ENCODE measurements at places on chromosomes 6 and 20.

DNA sequence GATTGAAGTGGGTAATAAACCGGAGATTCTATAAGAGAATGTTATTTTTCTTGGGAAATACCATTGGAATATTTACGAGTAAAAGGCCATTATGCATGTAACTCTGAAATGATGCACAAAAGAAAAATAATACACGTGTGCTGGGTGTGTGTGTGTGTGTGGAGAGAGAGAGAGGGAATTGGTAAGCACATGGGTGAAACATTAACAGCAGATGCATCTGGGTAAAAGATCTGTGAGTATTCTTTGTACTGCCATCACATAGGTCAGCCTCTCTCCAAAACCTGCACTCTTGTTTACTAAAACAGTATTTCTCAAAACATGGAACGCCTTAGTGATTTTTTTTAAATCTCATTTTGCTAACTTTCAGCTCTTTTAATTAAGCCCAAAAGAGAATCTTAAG lies 28.9 kb downstream of the EYA2 start:
- no peak for DNase-seq

- DNase-seq: no peak
These were observed 392.2 kb upstream of the MARCKS start for GRCh38 chr6:113464960-113465359.

- no peak for DNase-seq
These were observed 152.3 kb upstream of the BEND6 start for GRCh38 chr6:56802584-56802983.

DNA sequence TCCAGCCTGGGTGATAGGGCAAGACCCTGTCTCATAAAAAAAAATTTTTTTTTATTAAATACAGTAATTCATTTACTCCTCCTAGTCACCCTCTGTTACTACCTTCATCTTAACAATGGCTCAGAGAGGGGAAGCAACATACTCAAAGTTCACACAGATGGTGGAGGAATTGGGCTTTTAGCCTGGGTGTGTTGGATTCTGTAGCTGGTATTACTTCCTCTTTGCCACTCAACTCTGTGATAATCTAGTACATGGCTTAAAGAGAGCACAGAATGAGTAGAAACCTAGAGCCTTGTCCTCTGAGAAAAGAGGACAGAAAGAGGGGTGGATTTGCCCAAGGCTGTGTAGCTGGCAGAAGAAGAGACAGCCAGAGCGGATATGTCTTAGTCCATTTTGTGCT lies 96.6 kb downstream of the DLGAP4 start:
- no peak for DNase-seq

- no peak for DNase-seq
These were observed 26.4 kb downstream of the LYRM2 start for GRCh38 chr6:89612121-89612520.

GRCh38 chr20:1298166-1298565 lies 30.8 kb downstream of the SDCBP2 start:
- no peak for DNase-seq

GRCh38 chr20:17431621-17432364 lies 99.4 kb downstream of the BFSP1 start:
- no peak for DNase-seq

DNA sequence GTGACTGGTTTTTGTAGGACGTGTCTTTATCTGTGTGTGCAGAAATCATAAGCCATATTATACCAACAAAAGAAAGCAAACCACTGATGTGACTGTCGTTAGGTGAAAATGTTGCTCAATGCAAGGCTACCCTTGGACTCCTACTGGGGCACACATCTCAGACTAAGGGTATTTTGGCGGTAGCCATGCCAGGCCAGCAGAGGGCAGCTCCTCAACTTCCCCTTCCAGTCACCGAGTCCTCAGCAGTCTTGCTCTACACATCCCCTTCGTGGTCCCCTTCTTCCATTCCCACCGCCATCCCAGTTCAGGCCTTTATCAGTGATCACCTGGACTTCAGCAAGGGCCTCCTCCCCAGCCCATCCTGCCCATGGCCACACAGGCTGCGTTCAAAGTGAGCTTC lies 113.7 kb upstream of the GGTLC1 start:
- DNase-seq: no peak

DNA sequence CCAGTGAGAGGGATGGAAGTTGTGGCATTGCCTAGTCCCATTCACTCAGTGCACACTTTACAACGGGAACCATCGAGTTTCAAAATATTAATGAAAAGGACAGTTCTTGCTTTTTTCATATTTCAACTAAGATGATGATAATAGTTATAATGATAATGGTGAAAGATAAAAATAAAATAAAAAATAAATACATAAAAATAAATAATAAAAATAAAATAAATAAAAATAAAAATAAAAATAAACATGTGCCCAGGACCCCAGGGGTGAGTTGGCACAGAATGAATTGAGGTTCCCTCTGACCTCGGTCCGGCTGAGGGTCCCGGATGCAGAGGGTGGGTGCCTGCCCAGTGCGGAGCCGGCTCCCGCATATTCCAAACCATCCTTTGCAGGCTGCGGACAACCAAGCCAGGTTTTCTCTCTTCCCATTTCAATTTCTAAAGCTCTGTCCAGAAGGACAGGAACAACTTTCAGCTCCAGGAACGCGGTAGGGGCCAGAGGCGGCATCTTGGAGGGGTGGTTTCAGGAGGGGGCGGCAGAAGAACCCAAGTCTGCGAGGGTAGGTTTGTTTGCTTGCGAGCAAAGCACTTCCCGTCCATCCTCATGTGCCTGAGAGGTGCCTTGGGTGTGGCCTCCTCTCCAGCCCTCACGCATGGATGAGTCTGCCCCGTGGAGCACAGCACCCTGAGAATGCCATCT lies 236.8 kb downstream of the DLL1 start:
- no peak for DNase-seq

- DNase-seq: no peak
These were observed 43.4 kb upstream of the TRAM2 start for GRCh38 chr6:52620055-52620905.

GRCh38 chr6:166045173-166045859 lies 122.3 kb downstream of the TBXT start:
- DNase-seq: no peak

DNA sequence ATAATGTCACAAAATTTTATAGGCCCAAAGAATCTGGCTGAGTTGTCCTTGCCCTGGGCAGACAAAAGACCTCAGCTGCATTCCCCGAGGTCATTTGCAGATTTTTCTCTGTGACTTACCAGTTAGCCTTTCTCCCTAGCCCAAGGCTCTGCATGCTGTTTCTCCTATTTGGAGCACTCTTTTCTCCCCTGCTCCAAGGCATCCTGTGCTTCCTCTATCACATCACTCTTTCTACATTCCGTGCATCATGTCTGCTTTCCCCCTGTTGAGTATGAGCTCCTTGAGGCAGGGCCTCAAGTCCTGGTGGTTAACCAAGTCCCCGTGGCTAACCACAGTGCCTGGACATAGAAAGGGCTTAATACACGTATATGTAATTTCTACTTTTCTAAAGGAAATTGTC lies 593 bp upstream of the GSTA3 start:
- peak; percentile 94 for DNase-seq

DNA sequence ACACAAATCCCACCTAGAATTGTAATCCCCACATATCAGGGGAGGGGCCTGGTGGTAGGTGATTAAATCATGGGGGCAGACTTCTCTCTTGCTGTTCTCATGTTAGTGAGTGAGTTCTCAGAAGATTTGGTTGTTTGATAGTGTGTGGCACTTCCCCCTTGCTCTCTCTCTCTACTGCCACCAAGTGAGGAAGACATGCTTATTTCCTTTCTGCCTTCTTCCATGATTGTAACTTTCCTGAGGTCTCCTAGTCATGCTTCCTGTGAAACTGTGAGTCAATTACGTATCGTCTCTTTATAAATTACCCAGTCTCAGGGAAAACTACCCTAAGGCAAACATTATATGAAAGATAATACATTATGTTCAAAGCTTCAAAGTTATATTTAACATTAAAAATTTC lies 1297.5 kb upstream of the CITED2 start:
- no peak for DNase-seq

DNA sequence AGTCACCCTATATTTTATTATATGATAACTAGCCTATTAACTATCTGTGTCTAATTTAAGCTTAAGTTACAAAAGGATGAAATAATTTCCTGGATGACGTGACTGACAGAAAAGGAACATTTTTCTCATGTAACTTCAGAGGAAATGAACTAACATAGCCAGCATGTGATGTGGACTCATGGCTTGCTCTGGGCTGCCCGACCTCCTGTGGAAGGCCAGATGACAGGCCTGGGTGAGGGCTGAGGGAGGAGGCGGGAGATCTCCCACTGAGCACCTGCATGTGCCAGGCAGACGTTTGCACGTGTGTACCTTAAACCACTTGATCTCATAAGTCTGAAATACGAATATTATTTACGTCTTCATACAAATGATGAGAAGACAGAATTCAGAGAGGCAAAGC lies 321.1 kb downstream of the SYNE1 start:
- peak; percentile 70 for DNase-seq

GRCh38 chr6:11275598-11275997 lies 43.1 kb upstream of the NEDD9 start:
- DNase-seq: no peak

GRCh38 chr20:46128310-46129151 lies 10.4 kb downstream of the CD40 start:
- DNase-seq: no peak

DNA sequence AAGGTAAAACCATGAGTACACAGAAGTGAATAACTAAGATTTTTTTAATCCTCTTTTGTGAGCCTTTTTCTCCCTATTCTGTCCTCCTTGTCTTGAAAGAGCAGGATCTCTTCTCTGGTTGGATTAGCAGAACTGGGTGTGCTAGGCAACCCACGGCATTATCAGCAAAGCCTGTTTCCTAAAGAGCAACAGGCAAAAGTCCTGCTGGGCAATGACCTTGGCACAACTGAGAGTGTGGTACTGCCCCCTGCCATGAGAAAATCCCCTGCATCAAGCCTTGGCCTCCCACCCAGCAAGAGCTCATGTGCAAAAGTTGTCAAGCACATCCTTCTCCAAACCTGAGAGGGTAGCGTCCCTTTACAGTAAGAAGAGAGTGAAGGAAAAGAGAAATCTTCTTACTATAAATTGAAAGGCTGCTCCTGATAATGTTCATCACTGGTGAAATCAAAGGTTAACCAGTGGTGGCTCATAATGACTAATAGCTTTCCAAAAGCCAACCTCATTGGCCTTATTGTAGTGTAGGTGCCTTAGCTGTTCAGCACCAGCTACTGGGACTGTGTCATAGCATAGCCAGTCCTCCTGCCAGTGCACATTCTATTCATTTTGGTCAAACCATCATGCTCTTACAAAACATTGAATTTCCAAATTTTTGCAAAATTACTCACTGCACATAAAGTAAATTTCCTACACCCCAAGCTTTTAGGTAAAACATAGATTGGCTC lies 17.1 kb downstream of the KIF6 start:
- DNase-seq: peak; percentile 55

DNA sequence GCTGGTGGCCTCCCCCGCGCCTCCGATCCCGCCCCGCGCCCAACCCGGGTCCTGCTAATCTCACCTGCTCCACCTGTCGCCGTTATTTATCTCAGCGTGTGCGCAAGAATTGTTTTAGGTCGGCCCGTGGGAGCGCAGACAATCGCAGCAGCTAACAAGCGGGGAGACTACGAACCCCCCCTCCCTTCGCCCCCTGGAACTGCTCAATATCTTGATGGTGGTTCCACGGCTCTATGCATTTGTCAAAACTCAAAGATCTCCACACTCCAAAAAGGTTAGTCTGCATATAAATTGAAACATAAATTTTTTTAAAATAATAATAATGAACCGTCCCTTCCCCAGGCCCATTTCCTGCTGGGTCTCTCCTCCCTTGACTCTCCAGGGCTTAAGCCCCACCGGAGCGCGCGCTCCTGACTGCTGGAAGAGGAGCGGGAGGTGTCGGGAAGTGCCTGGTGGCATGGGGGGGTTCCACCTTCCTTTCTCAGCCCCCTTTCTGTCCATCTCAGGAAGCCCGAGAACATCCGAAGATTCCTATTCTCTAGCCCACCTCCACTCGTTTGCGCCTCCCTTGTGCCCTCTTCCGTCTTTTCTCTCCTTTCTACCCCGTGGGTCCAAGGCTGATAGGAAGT lies 1.6 kb upstream of the MDGA1 start:
- DNase-seq: peak; percentile 42

DNA sequence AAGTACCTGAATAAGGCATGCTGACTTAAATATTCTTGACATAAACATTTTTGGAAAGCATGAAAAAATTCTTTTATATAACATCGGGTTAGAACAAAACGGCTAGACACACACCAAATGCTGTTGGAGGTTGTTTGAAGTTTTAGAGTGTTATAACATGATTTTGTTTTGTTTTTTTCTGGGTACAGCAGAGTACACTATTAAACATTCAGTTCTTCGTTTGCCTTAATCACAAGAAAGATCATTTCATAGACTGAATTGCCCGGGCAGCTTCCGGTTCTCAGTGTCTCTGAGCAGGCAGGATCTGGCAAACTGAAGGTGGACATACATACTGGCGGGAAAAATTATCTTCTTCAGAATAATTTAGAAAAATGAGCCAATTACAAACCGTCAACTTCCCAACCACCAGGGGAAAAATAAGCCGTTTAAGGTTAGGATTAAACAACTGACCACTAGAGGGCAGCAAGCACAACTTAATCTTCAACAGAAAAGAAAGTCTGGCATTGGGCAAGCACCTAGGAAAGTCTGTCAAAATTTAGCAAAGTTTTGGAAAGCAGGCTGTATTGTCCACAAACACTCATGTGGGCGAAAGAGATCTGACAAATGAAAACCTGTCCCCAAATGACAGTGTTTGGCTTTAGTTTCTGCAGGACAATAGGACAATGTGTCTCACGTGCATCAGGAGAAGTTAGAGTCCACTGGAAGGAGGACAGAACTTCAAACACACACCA lies 15.0 kb downstream of the ZNF217 start:
- DNase-seq: peak; percentile 99
